ENCODE measurements at places on chromosomes 13 and 19. TPM values are rescaled to one million over a fixed set of nuclear protein-coding genes. Genes with fewer than 3 reads are reported as not detected.

- H3K4me1 ChIP-seq, result no peaks in the 10 kb centered on the region
- H3K36me3 ChIP-seq, result peaks cover 15% of the 10 kb centered on the region
- DNase-seq, result no peak
Measured at GRCh38 chr19:447816-448560, 12.8 kb downstream of the SHC2 start.

The GTPBP3 gene
- 93.0 TPM for total RNA-seq

- H3K4me3 ChIP-seq, result no peak overlapping the region
- no peak overlapping the region for H3K27ac ChIP-seq
- H3K27me3 ChIP-seq, result no peaks in the 10 kb centered on the region
- H3K36me3 ChIP-seq, result no peaks in the 10 kb centered on the region
- 0 out of 2 replicates have a peak, but pooled peaks cover 4% of the 10 kb centered on the region for H3K4me1 ChIP-seq
- no peak for DNase-seq
Measured at GRCh38 chr13:67971291-67971690, 741.2 kb upstream of the PCDH9 start.

- H3K27me3 ChIP-seq, result peaks cover 15% of the 10 kb centered on the region
- peaks cover 13% of the 10 kb centered on the region for H3K36me3 ChIP-seq
- DNase-seq, result no peak
- H3K4me3 ChIP-seq, result no peak overlapping the region
- peaks cover 12% of the 10 kb centered on the region for H3K4me1 ChIP-seq
Measured at GRCh38 chr19:38733493-38734175, 10.6 kb downstream of the CAPN12 start.

GRCh38 chr13:79810669-79811068, 329.7 kb downstream of the NDFIP2 start:
- H3K36me3 ChIP-seq, result no peaks in the 10 kb centered on the region
- peaks cover 38% of the 10 kb centered on the region for H3K4me1 ChIP-seq
- no peak overlapping the region for H3K4me3 ChIP-seq
- no peak overlapping the region for H3K27ac ChIP-seq
- no peaks in the 10 kb centered on the region for H3K27me3 ChIP-seq

- DNase-seq, result no peak
- no peaks in the 10 kb centered on the region for H3K36me3 ChIP-seq
- H3K4me1 ChIP-seq, result peaks cover 20% of the 10 kb centered on the region
- H3K27ac ChIP-seq, result no peak overlapping the region
- no peak overlapping the region for H3K4me3 ChIP-seq
Measured at GRCh38 chr13:31204592-31204991, 4.8 kb downstream of the B3GLCT start.

The ZNF492 gene
- total RNA-seq, result 0.17 TPM

DNA sequence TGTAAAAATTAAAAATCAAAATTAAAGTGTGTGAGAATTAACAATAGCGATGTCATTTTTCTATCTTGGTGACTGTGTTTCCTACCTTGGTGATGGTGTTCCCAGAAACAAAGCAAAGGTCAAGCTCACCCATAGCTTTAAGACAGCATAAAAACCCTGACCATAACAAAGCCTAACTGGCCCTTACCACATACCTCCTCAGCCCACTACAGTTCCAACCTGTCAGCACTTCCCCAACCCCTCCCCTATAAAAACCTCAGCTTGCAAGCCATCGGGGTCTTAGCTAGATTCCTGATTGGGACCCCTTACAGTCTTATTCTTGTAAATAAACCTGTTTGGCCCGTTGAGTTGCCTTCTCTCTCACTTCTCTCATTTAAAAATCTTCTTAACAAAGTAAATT, 484.4 kb upstream of the PCDH20 start:
- no peak overlapping the region for H3K27ac ChIP-seq
- H3K4me3 ChIP-seq, result peak overlapping the region; percentile 17
- H3K27me3 ChIP-seq, result no peaks in the 10 kb centered on the region

The F7 gene
- total RNA-seq, result 0.26 TPM

DNA sequence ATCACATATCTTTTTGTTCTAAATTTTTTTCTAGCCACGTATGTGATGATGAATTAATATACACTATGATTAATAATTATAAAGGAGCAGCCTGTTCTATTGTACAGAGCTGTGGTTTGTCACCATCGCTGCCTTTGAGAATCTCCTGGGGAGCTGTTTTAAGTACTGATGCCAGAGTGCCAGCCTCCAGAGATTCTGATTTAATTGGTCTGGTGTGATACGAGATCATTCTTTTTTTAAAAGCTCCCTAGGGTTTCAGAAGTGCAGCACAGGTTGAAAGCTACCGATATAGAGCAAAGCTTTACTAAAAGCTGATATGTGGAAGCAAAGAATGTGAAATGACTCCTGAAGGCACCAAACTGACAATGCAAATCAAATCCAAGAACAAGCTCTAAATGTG, 314.7 kb downstream of the ITGBL1 start:
- H3K27me3 ChIP-seq, result no peaks in the 10 kb centered on the region
- peaks cover 5% of the 10 kb centered on the region for H3K4me1 ChIP-seq
- DNase-seq, result no peak
- H3K27ac ChIP-seq, result no peak overlapping the region
- H3K36me3 ChIP-seq, result peaks cover 4% of the 10 kb centered on the region
- H3K4me3 ChIP-seq, result no peak overlapping the region

- peaks cover 17% of the 10 kb centered on the region for H3K4me1 ChIP-seq
- DNase-seq, result no peak
- peaks cover 37% of the 10 kb centered on the region for H3K27me3 ChIP-seq
- H3K36me3 ChIP-seq, result peaks cover 16% of the 10 kb centered on the region
Measured at GRCh38 chr19:45793178-45793564, 526 bp upstream of the DMWD start.

- H3K4me3 ChIP-seq, result no peak overlapping the region
- peaks cover 7% of the 10 kb centered on the region for H3K4me1 ChIP-seq
- H3K36me3 ChIP-seq, result peaks cover 13% of the 10 kb centered on the region
- peaks cover 3% of the 10 kb centered on the region for H3K27me3 ChIP-seq
- H3K27ac ChIP-seq, result no peak overlapping the region
- no peak for DNase-seq
Measured at GRCh38 chr13:46401432-46401831, 14.4 kb upstream of the RUBCNL start.

GRCh38 chr19:29401712-29402421, 123.9 kb upstream of the VSTM2B start:
- H3K36me3 ChIP-seq, result no peaks in the 10 kb centered on the region
- no peak overlapping the region for H3K4me3 ChIP-seq
- peaks cover 35% of the 10 kb centered on the region for H3K4me1 ChIP-seq
- H3K27ac ChIP-seq, result no peak overlapping the region

DNA sequence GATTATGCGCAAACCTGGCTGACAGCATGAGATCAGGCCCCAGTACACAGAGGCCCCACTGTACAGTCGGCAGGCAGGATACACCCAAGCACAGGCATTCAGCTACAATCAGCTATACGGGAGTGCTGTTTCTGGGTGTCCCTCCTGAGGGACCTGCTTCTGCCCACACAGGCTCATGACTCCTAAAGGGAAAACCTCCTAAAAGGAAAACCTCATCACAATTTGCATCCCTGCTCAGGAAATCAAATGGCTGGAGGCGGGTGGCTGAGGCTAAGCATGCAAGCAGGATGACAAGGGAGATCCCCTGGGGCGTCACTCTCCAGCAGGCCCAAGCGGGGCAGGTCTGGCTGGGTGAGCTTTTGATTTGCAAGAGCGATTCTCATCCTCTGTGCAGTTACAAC, 99.8 kb downstream of the CRYL1 start:
- no peaks in the 10 kb centered on the region for H3K27me3 ChIP-seq
- no peak overlapping the region for H3K27ac ChIP-seq
- peaks cover 19% of the 10 kb centered on the region for H3K4me1 ChIP-seq
- no peak for DNase-seq

- H3K27me3 ChIP-seq, result no peaks in the 10 kb centered on the region
- no peak overlapping the region for H3K27ac ChIP-seq
- no peaks in the 10 kb centered on the region for H3K4me1 ChIP-seq
- H3K36me3 ChIP-seq, result peaks cover 19% of the 10 kb centered on the region
- H3K4me3 ChIP-seq, result no peak overlapping the region
Measured at GRCh38 chr13:52815330-52815729, 33.1 kb downstream of the PCDH8 start.

GRCh38 chr13:37385248-37385647, 213.3 kb downstream of the POSTN start:
- H3K27me3 ChIP-seq, result no peaks in the 10 kb centered on the region
- H3K4me3 ChIP-seq, result no peak overlapping the region
- peaks cover 27% of the 10 kb centered on the region for H3K4me1 ChIP-seq
- no peak for DNase-seq
- no peaks in the 10 kb centered on the region for H3K36me3 ChIP-seq

GRCh38 chr13:29108068-29108786, 288.1 kb downstream of the MTUS2 start:
- no peak overlapping the region for H3K27ac ChIP-seq
- no peaks in the 10 kb centered on the region for H3K36me3 ChIP-seq
- no peaks in the 10 kb centered on the region for H3K4me1 ChIP-seq
- DNase-seq, result no peak
- no peaks in the 10 kb centered on the region for H3K27me3 ChIP-seq

DNA sequence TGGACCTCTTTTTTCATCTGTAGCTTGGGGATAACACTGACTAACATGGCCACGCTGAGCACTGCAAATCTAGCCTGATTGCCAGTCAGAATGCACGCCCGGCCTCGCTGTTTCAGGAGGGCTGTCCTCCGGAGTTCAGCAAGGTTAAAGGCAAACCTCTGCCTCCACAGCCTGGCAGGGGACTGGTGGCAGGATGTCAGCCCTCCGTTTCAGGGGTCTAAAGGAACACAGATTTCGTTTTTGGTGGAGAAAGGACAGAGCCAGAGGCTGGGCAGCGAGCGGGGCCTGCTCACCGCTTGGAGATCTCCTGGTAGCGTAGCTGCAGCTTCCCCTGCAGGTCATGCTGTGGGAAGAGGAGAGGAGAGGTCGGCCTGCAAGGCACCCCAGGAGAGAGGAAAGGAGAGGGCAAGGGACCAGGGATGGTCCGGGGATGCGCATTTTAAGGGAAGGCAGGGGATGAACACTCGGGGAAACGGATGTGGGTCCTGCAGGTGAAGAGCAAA, 560 bp downstream of the NDUFA7 start:
- H3K27me3 ChIP-seq, result no peaks in the 10 kb centered on the region
- peak overlapping the region; percentile 97 for H3K4me3 ChIP-seq
- peaks cover 21% of the 10 kb centered on the region for H3K36me3 ChIP-seq
- no peak for DNase-seq
- H3K4me1 ChIP-seq, result peaks cover 41% of the 10 kb centered on the region
- H3K27ac ChIP-seq, result peak overlapping the region; percentile 98

GRCh38 chr13:110965038-110965754, 50.3 kb upstream of the ANKRD10 start:
- no peak overlapping the region for H3K27ac ChIP-seq
- no peaks in the 10 kb centered on the region for H3K4me1 ChIP-seq
- no peak for DNase-seq
- H3K27me3 ChIP-seq, result peaks cover 26% of the 10 kb centered on the region
- H3K36me3 ChIP-seq, result peaks cover 54% of the 10 kb centered on the region

DNA sequence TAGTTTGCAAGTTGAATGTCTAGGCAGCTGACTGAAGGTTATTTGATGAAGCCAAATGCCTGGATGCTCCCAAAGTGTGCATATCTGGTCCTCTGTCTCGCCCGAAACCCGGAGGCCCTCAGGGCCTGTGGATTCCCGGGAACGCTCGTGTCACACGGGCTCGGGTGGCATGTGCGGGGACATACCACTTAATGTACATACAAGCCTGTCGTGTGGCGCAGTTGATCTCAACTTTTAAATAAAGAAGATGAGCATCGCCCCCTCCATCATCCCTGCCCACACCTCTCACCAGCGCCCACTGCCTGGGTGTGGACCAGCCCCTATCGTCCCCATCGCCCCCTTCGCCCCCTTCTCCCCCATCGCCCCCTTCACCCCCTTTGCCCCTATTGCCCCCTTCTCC, 33.9 kb downstream of the ATP11A start:
- peak; percentile 5 for DNase-seq
- no peak overlapping the region for H3K4me3 ChIP-seq
- no peaks in the 10 kb centered on the region for H3K27me3 ChIP-seq
- peaks cover 17% of the 10 kb centered on the region for H3K36me3 ChIP-seq

The APOC4 gene
- not detected for total RNA-seq

DNA sequence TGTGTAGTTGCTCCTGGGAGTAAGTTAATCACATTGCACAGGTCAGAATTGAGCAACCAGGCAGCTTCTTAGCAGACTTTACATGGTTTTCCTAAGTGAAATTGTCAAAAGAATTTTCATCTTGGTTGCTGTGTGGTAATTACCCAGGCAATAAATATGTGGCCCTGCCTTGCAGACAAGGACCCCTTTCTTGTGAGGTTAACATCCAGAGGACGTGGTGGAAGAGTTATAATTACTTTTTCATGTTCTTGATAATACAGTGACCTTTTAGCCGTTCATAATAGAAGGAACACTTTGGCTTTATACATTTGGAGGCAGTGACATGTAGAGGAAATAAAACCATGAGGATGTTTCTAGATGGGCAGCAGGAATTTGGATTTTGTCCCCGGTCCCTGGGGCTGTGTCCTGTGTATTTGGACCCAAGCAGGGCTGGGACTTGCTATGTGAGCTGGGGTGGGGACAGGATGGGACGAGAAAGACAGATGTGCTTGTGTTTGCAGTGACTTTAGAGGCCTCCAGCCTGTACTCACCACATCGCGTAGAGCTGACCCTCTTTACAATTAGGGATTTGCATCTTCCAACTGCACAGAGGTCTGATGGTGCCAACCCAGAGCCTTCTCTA, 156.2 kb downstream of the STK24 start:
- H3K36me3 ChIP-seq, result peaks cover 33% of the 10 kb centered on the region
- H3K4me1 ChIP-seq, result no peaks in the 10 kb centered on the region
- no peak overlapping the region for H3K27ac ChIP-seq
- DNase-seq, result no peak
- H3K27me3 ChIP-seq, result no peaks in the 10 kb centered on the region

DNA sequence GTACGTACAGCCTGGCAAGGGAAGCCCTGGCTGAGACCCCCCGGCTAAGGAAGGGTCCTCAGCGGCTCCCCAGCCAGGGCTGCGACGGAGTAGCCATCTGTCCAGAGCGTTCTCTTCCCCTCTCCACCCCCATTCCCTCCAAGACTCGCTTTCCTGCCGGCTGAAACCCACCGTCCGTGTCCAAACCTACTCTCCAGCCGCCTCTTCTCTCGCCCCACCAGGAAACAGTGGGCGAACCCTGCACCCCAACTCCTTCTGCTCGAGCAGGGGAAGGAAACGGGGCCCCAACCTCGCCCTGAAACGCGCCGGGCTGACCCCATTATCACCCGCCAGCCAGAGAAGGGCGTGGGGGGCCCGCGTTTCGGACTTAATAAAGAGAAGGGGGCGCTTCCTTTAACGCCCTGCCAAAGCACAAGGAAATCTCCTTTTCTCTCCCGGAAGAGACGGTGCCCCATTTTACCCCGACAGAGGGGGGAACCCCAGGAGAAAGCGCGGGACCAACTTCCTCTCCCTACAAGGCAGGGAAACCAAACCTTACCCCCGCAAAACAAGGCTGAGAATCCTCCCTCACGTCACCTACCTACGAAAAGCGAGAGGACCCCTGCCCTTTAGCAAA, 2.5 kb downstream of the ZC3H4 start:
- peaks cover 48% of the 10 kb centered on the region for H3K4me1 ChIP-seq
- H3K36me3 ChIP-seq, result peaks cover 18% of the 10 kb centered on the region
- H3K4me3 ChIP-seq, result peak overlapping the region; percentile 91

The FPR3 gene
- total RNA-seq, result not detected

- H3K27me3 ChIP-seq, result no peaks in the 10 kb centered on the region
- H3K4me1 ChIP-seq, result no peaks in the 10 kb centered on the region
- H3K4me3 ChIP-seq, result no peak overlapping the region
- H3K27ac ChIP-seq, result no peak overlapping the region
Measured at GRCh38 chr13:75102001-75102716, 379.8 kb downstream of the TBC1D4 start.

The PCSK4 gene
- 18.6 TPM for total RNA-seq

The TNFSF9 gene
- 2.9 TPM for total RNA-seq

- peaks cover 14% of the 10 kb centered on the region for H3K4me1 ChIP-seq
- no peak for DNase-seq
- no peaks in the 10 kb centered on the region for H3K27me3 ChIP-seq
- H3K27ac ChIP-seq, result no peak overlapping the region
- no peak overlapping the region for H3K4me3 ChIP-seq
- no peaks in the 10 kb centered on the region for H3K36me3 ChIP-seq
Measured at GRCh38 chr13:89584058-89584620, 1763.3 kb upstream of the MIR17HG start.

Measured in WTC11 (cell line).